ENCODE measurements at places on chromosomes 5 and 9. TPM values are rescaled to one million over a fixed set of nuclear protein-coding genes. Genes with fewer than 3 reads are reported as not detected.

Gene MOB3B
- total RNA-seq: under 0.01 TPM

Gene LCNL1
- total RNA-seq: 3.3 TPM

Gene PPIC
- total RNA-seq: 70.1 TPM

Gene SV2C
- total RNA-seq: not detected

Gene MEIKIN
- total RNA-seq: not detected

Gene WNK2
- under 0.01 TPM for total RNA-seq

Gene SLIT3
- 8.0 TPM for total RNA-seq

Gene LHX2
- not detected for total RNA-seq

Gene GRIA1
- 1.8 TPM for total RNA-seq

Gene ECM2
- total RNA-seq: 6.8 TPM

Gene TNC
- 457 TPM for total RNA-seq

All from fibroblast of lung (primary cell).